RKO (cell line): ENCODE measurements at places on chromosomes 7 and 10.

DNA sequence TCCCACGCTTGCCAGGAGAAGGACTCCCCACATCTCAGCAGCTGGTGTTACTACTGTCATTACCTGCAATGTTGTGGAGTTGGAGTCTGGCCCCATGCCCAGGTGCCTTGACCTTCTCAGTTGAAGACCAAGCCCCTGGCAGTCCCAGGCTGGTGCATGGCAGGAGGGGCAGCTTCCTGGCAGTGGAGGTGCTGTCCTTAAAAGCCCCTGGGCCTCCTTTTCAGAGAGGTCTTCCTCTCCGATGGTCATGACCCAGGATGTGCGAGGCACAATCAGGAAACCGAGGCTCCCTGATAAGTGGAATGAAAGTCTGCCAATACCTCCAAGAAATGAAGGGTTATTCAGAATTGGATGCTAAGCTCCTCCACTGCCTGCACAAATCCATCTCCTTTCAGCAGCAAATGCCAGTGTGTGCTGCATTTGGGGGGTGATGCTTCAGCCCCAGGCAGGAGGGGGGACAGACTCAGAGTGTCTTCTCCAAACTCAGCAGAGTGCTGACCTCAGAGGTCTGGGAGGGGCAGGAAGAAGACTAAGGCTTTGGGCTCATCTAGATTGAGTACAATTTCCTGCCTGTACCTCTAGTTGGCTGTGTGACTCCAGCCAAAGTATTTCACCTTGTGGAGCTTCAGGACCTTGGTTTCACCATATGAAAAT lies 97.0 kb upstream of the DDC start:
- DNase-seq, result no peak

- DNase-seq, result no peak
Measured at GRCh38 chr7:27890205-27890849, 150.4 kb downstream of the TAX1BP1 start.

GRCh38 chr7:156307193-156307592 lies 333.4 kb upstream of the RNF32 start:
- no peak for DNase-seq

GRCh38 chr10:98659951-98660350 lies 213.2 kb upstream of the HPS1 start:
- DNase-seq, result no peak

DNA sequence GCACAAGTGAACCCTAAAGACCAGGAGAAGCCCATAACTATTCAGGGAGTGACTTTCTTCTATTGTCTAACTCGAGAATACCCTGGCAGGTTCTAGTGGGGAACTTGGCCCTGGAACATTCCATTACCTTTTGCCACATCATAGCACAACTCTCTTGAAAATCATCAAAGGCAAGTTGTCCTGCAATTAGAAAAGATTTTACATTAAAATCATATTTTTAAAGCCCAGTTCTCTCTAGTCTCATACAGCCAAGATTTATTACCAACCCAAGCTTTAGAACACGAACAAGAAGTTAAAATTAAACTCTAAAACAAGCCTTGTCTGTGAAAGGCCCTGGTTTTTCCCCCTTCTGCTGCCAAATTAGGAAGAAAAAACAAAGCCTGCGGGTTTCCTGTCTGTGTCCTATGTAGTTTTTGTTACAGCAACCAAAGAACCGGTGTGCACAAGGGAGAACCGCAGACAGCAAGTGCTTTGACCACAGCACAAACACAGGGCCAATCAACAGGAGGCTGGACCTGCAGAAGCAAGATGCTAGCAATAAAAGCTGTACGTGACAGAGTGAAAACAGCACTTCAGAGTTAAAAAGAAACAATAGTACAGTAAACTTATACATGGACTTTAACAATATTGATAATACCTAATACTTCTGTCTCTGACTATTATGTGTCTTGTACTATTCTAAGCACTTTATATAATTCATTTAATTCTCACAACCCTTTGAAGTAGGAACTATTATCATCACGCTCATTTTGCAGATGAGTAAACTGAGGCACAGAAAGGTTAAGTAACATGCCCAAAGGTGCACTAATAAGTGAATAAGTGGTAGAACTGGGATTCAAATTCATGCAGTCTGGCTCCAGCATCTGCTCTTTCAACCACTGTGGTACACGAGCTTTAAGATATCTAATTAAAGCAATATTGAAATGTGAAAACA lies 65.8 kb downstream of the STK17A start:
- DNase-seq, result no peak

DNA sequence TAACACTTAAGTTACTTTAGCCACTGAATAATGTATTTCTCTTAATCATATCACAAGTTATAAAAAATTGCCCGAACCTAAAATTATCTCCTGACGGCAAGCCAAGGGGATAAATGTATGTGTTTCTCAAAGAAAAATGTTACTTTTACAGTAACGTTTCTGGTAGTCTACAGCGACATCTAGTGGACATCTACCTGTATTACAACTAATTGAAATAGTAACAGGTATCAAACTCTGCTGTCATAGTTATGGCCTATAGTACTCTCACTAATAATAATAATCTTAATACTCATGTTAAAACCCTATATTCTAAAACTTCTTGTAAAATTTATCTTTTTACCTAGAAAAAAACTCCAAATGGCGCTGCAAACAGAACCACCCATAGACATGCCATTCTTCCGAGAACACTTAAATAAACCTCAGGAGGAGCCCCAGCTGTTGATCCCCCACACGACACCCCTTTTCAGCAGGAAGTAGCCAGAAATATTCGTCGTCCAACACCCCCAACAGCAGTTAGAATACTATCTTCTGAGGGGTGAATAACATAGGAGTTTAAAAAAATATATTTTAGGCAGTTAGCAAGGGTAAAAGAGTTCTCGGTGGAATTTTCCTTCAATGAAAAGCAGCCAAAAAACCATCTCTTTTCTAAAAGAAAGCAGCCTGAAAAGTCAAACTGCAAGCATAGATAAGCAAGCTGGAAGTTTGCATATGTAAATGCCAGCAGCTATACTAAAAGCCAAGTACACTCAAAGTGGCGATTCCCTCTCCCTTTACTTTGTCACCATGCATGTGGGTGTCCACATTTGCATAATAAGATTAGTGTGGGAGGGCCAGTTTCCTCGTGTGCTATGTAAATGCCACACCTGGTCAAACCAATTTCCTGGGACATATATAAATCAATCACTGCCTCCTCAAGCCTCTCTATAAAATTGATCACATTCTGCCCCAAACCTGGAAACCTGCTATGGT lies 40.5 kb upstream of the ZNF107 start:
- peak; percentile 35 for DNase-seq

DNA sequence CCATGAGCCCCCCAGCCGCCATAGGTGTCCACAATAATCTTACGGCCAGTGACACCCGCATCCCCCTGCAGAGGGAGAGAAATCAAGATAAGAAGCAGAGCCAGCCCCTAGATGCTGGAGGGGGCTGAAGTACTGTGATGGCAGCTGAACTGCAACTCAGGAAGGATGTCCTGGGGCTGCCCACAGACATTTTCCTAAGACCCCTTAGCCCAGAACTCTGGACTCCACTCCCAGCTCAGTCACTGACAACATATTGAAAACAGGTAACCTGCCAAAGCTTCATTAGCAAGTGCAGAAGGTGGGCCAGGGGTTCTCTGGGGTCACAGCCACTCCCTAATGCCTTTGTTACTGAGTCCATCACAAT lies 14.3 kb downstream of the MAT1A start:
- DNase-seq, result no peak

- no peak for DNase-seq
Measured at GRCh38 chr7:83161899-83162401, 734 bp downstream of the PCLO start.

GRCh38 chr7:11469028-11469745 lies 362.8 kb downstream of the THSD7A start:
- no peak for DNase-seq

DNA sequence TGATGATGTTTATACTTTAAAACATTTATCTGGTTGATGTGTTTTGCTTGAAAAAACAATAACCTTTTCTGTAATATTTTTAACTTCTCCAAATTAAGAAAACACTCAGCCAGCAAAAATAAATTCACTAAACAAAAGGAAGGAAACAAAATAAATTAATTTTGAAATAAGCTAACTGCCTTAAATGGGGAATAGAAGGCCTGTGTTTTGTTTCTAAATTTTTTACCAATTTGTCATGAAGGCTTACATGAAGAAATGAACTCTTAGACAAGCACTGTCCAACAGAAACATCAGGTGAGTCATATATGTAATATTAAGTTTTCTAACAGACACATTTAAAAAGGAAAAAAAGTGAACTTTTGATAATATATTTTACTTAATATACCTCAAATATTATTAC lies 68.5 kb downstream of the LRRN3 start:
- DNase-seq, result no peak

- DNase-seq, result no peak
Measured at GRCh38 chr10:118730756-118731456, 23.9 kb downstream of the CACUL1 start.

DNA sequence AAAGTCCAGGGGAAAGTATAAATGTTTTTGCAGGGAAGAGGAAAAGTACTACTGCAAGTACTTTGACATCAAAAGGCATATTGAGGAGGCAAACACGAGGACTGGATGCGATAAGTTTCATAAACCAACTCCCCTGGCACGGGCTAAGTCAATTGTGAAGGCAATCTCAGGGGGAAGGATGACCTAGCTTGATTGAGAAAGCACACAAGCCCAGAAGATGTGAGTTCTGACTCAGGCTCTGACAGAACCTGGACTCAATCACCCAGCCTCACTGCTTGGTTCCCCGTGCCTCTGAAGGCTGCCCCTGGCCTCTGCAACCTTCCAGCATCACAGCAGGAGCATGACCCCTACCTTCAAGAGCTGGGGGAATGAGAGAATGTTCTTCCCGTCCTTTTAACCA lies 93.2 kb upstream of the ZNF438 start:
- DNase-seq, result no peak

DNA sequence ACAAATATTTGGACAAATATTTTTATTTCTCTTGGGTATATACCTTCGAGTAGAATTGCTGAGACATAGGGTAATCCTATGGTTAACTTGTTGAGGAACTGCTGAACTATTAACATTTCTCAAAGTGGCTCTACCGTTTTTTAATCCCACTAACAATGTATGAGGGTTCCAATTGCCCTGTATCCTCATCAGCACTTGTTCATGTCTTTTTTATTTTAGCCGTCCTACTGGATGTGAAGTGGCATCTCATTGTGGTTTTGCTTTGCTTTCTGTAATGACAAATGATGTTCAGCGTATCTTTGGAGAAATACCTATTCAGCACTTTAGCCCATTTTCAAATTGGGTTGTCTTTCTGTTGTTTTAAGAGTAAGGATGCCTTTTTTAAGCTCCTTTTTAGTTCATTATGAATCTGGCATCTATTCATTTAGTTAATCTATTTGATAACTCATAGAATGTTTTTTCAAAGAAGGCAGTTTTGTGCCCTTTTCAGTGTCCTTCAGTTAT lies 40.0 kb downstream of the MCU start:
- no peak for DNase-seq

GRCh38 chr10:128047991-128048818 lies 78.0 kb downstream of the MKI67 start:
- DNase-seq, result peak; percentile 71

- DNase-seq, result no peak
Measured at GRCh38 chr10:8438603-8439002, 384.1 kb downstream of the GATA3 start.

DNA sequence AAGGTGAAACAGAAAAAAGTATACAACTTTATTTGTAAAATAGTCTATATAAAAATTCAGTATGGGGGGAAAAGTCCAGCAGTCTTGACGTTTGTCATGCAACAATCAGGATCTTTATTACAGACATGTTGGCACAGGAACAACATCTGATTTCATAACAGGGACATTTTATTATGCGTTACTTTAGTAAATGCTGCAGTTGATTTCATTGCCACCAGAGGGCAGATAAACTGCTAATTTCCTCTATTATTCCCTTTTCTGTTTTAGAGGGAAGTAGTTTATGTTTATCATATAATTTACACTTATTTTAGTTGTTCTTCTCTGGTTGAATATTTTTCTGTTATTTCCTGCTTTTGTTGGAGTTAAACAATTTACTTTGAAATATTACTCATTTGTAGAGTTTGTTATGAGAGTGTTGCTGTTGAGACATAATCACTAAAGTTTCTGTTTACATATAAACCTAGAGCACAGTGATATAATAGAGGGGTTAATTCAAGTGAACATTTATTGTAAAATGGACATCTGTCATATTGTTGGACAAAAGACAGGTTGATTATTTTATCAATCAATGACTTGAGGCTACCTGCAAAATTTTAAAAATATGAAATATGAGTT lies 3.3 kb downstream of the PLXDC2 start:
- peak; percentile 67 for DNase-seq

- no peak for DNase-seq
Measured at GRCh38 chr7:50214126-50214670, 90.3 kb upstream of the IKZF1 start.
